IMR-90 (cell line): ENCODE measurements at places on chromosomes 7 and 10. TPM values are rescaled to one million over a fixed set of nuclear protein-coding genes. Genes with fewer than 3 reads are reported as not detected.

The SSC4D gene
- 0.36 and 0.56 TPM in 2 replicates for total RNA-seq

GRCh38 chr10:4851846-4852245 lies 25.8 kb downstream of the AKR1E2 start:
- no peak for DNase-seq

DNA sequence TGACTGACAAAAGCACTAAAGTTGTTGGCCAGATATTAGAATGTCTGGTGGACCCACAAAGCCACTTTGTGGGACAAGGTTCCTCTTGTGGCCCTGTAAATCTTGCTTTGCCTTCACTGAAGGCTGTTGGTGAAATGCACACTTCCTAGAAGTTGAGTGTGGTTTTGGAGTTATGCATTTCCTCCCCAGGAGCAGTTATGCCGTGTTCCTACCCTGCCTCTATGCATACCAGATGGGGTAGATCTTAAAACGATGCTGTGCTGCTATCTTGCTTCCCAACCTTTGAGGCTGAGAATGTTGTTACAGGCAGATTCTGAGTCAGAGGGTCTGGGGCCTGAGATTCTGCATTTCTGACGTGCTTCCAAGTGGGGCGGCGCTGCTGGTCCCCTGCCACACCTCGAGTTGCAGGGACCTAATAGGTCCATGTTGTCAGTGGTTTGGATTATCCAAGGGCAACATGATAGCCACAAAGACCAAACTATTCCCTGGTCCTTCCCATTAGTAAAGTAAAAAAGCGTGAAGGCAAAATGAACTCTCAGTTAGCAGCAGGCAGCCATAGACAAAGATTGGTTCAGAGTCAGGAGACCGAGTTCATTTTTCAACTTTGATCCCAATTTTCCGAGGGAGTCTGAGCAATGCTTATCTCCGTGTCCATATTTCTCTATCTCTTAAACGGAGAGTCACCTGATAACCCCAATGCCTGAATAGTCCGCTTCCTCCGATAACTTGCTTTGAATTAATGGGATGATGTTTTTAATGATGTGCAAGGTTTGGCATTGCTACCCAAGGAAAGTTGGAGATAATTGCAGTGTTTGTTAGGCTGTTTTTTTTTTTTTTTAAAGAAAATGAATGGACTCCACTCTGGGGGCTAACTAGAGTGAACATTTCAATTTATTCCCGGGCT lies 55.8 kb downstream of the CDHR3 start:
- peak; percentile 70 for DNase-seq

GRCh38 chr7:147423875-147424274 lies 1166.7 kb upstream of the C7orf33 start:
- DNase-seq: no peak

GRCh38 chr10:4885162-4885561 lies 59.2 kb downstream of the AKR1E2 start:
- no peak for DNase-seq

- no peak for DNase-seq
These were observed 202.8 kb downstream of the VTI1A start for GRCh38 chr10:112649822-112650152.

- no peak for DNase-seq
These were observed 118.5 kb downstream of the ZNF33B start for GRCh38 chr10:42519761-42520460.

DNA sequence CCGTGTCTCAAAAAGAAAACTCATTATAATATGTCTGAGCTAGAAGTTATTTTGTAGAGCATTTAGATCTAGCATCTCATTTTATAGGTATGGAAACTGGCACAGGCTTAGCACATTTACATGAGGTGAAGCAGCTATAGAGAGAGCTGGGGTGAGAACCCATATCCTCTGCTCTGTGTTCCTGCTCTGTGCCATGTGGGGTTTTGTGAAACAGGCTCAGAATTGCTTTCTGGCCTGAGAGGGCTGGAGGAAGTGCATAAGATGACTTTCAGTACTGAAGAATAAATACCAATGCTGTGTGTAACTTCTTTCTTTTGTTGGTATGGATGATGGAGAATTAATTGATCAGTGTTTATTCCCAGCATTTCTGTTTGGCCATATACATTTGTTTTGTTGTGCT lies 159.1 kb downstream of the LRRC4 start:
- no peak for DNase-seq

- no peak for DNase-seq
These were observed 60.2 kb downstream of the SGCE start for GRCh38 chr7:94595717-94596116.

DNA sequence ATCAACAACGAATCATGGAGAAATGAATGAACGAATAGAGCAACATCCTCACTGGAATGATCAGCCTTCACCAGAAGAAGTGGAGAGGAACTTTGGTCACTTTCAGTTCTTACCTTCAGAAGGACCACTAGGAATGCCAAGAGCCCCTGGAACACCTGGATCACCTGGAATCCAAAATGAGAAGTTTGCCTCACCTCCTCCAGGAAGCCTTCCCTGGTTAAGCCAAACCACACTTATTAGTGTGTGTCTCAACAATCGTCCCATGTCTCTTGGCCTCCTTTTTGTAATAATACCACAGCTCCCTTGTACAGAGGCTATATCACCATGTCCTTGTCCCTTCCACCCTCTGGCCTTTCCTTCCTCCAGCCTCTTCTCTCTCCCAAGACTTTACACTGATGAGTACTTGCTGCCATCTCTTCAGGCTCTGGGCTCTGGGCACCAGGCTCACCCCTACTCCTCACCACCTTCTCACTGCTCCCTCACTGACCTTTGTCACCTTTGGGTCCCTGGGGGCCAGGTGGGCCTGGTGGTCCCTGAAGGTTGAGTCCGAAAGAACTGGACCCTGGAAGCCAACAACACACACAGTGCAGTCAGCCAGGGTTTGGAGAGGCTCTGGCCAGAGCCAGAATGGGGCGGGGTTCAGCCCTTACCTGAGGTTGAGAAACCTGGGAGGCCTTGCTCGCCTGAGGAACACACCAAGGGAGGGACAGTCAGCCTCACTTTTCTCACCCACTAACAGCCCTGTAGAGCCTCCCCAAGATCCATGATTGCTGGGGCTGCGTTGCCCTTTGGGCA lies 46.5 kb downstream of the COL17A1 start:
- no peak for DNase-seq

The DDX56 gene
- 56.9 and 67.7 TPM in 2 replicates for total RNA-seq

The FAM131B gene
- 2.5 and 3.4 TPM in 2 replicates for total RNA-seq

DNA sequence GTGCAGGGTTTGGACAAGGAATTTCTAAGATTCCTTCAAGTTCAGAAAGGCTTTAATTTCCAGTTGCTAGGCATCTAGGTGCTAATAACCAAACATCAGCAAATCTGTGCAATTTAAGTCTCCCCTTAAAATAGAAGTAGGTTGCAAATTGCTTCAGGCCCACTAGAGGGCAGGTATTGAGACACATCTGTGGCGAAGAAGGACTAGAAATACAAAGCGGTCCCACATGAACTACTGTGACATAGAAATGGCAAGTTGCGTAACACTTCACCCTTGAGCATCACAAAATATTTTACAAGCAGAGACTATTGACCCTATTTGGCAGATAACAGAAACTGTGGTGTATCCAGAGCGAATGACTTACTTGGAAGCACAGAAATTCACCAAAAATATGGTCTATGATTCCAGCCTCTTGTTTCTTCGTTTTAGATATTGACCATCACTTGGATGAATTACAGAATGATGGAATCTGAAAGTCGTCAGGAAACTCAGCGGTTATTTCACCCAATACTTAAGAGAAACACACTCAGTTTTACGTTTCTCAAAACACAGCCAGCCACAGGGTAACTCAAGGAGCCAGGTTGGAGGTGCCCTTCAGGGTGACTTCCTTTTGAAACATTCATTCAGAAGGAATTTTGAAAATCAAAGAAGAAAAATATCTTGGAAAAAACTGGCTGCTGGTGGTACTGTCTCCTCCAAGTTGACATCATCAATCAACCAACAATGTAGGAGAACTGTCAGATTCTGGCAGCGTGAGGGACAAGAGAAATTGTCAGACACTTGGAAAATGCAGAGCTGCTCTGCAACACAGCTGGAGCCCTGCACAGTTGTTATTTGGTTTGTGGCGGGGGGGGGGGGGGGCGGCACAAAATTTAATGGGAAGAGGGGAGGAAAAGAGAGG lies 256.3 kb upstream of the MINDY3 start:
- no peak for DNase-seq

DNA sequence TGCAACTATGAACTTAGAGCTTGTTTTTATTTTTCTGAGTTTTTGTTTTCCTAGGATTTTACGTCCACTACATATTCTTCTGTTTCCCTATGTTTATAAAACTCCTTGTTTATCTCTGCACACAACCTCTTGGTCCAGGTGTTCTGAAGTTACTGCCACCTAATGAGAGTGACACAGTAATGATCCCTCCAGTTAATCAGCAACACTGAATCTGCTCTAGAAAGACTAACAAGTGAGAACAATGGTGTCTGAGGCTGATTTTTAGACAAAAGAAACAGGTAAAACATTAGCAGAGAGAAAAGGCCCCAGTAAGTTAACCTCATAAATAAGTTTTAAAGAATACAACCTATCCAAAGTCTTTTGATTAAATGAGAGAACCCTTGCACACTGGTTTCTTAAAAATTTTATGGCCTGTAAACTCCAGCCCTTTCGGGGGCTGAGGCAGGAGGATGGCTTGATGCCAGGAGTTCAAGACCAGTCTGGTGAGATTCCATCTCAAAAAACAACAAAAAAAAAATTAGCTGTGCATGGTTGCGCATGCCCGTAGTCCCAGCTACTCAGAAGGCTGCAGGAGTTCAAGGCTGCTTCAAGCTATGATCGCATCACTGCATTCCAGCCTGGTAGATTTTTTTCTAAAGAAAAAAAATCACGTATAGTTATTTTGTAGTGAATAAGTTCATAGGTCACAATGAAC lies 397.6 kb downstream of the MAGI2 start:
- no peak for DNase-seq

DNA sequence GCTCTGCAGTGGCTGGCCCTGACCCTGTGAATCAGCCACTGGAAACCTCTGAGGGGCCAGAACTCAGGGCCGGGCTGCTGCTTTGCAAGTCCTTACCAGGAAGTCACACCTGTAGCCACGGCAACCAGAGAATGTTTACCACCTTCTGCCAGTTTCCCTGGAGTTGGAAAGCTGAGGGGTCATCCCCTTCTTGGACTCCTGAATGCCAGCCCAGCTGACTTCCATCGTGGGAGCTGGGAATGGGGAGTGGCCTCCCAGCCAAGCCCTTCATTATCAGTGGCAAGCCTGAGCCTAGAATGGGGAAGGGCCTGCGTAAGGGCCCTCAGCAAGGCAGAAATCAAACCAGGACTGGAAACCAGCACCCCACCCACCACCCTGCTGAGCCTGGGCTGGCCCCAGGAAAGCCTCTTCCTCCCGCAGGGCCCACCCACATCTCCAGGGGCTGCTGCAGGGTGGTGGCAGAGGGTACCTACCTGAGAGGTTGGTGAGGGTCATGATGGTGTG lies 6.5 kb upstream of the CRHR2 start:
- no peak for DNase-seq

DNA sequence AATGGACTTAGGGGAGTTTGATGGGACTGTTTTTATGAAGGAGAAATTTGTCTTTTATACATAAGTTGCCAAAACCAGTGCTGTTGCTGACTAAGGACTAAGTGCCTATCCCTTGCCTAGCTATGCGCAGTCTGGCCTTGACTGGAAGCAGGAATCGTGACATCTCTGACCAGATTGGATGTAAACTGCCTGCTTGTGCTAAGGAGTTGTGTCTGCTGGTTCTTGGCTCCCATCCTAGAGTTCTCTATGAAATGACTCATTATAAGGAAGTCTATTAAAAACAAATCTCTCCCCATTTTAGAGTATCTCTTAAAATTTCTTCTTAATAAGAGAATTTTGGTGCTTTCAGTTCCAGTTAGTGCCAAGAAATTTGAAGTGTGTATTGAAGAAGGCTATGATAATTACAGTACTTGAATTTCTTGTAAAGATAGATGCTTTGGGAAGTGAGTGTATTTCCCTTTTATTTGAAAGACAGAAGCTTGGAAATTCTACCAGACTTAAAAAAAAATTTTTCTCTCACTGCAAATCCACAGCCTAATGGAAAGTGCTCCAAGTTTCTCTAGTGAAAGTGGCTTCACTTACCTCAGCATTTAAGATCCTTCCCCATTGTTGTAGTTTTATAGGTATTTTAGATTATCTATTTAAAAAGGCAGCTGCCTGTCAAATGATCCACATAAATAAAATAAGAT lies 77.6 kb downstream of the BICC1 start:
- DNase-seq: peak; percentile 99

GRCh38 chr7:29606287-29606721 lies 42.7 kb downstream of the PRR15 start:
- DNase-seq: no peak

- DNase-seq: peak; percentile 85
These were observed 21.7 kb upstream of the PCGF5 start for GRCh38 chr10:91198781-91199180.

GRCh38 chr7:139930286-139930965 lies 101.4 kb downstream of the TBXAS1 start:
- no peak for DNase-seq

DNA sequence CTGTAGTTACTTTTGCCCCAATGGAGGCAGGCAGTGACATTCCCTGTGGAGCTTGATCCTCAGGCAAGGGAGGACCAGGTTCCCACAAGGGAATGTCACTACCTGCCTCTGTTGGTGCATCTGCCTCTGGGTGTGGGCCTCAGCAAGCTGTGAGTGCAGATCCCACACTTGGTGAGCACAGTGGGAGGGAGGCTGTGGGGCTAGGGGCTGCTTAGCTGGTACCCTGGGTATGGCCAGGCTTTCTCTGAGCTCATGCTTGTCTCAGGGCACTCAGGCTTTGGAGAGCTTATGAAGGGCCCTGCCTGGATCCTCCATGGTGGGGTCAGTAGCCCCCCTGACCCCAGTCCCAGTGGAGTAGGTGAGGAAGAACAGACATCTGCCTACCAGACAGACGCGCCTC lies 16.2 kb upstream of the ZNF488 start:
- no peak for DNase-seq
